Activated CD4-positive, CD25-positive, alpha-beta regulatory T cell treated with anti-CD3 and anti-CD28 coated beads, Interleukin-2, amount 50 U/mL, for 72 hours (primary cell): ENCODE measurements at places on chromosomes 1 and 21.
A peak's percentile ranks its signal among the peaks of the same experiment; 100 is the strongest.

DNA sequence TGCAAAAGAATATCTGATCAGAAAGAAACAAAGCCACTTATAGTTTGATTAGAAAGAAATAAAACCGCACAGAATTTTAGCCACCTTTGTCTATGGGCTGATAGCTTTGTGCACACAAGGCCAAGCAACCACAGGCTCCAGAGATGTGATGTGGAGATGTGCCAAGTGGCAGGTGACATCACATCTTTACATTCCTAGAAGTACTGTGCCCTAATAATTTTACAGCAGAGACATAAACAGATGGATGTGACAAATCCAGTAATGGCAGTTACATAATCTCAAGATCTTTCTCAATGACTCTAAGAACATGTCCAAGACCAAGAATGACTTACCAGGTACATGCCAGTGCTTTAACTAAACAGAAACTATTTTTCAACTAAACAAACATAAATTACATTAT lies 159.5 kb downstream of the LTN1 start:
- DNase-seq, result no peak

DNA sequence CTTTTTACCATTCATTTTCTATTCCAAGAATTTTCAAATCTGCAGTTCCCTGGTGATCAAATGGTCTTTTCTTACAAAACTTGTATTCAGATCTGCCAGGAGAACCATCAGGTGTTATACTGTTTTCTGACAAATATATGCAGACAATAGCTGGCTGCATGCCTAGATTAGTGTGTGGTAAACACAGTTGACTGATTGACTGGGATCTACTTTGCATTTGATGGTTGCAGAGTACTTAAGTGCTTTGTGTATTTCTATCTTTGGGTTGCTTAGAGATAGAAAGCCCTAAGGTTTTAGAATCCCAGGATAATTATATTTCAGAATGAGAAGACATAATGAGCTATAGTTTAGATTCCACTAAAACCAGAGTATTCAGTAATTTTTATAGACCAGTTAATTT lies 102.0 kb upstream of the CHODL start:
- DNase-seq, result no peak

DNA sequence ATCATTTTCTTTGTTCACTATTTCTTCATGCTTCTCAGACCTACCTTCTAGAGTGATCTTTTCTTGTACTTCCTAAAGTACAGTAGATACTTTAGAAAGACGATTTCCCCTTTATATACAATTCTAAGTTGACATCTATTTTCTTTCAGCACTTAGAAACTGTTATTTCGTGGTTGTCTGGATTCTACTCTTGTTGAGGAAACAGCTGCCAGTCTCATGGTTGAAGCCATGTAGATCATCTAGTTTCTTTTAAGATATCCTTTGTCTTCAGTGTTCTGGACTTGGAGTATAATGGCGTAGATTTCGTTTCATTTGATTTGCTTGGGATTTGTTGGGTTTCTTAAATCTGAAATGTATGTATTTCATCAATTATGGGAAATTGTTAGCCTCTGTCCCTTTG lies 67.6 kb downstream of the PKN2 start:
- DNase-seq, result no peak

DNA sequence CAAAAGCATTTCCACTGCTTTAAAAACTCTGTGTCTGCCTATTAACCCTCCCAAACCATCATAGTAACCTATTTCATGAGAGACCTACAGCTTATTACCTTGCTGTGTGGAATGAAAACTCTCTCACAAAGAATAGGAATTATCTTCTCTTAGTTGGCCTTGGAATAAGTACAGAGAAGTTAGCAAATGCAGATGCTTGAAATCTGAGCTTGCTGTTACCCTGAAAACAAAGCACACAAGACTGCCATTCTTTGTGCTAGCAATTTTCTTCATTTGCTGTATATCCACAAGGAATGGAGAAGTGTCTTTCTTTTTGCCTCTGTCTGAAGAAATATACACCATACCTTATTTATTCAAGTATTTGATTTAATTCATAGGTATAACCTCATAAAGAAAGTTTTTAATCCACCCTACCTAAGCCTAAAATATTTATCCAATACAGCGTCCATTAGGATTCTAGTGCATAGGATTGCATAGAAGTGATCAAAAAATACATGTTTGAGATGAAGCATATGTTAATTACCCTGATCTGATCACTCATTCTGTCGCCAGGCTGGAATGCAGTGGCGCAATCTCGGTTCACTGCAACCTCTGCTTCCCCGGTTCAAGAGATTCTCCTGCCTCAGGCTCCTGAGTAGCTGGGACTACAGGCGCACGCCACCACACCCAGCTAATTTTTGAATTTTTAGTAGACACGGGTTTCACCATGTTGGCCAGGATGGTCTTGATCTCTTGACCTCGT lies 451.1 kb downstream of the LTN1 start:
- no peak for DNase-seq

DNA sequence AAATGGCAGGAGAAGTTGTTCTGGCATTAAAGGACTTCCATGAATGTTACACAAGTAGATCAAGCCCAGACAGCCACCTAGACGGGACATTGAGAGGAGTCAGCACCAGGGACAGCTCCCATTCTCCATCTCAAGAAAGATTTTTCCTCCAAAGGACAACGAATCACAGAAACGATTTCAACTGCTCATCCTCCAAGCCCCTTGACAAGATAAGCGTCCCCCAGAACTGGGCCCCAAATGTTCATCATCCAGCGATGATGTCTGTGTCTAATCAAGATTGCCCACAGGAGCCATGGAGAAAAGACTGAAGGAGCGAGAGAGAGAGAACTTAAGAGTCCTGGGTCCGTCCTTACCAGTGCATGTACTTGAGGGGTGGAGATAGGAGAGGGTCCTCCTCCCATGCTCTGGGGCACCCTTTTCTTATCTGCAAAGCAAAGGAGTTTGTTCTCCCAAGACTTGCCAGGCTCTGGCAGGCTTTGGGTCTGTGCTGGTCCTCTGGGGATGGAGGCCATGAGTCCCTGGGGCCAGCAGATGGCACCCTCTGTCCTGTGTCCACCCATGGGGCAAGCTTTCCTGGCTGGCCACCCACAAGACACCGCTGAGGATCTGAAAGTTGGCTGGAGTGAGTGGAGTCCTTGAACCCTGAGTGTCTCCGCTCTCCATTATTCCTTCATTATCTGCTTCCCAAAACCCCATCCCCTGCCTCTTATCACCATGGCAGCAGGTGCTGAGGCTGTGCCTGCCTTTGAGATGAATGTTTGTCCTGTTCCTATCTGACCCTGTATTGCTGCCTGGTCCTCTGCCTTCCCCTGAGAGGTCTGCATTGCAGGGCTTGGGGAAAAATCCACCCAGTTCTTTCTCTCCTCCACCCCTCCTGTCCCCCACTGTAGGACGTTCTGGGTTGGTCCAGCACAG lies 164.6 kb downstream of the ACTL8 start:
- DNase-seq, result no peak

GRCh38 chr21:35050348-35051286 lies 1.5 kb upstream of the RUNX1 start:
- no peak for DNase-seq

GRCh38 chr1:234976861-234977680 lies 151.6 kb downstream of the TOMM20 start:
- DNase-seq, result no peak

GRCh38 chr1:80448081-80448480 lies 1352.7 kb upstream of the ADGRL2 start:
- no peak for DNase-seq

GRCh38 chr1:55658917-55659316 lies 443.8 kb upstream of the USP24 start:
- DNase-seq, result no peak

DNA sequence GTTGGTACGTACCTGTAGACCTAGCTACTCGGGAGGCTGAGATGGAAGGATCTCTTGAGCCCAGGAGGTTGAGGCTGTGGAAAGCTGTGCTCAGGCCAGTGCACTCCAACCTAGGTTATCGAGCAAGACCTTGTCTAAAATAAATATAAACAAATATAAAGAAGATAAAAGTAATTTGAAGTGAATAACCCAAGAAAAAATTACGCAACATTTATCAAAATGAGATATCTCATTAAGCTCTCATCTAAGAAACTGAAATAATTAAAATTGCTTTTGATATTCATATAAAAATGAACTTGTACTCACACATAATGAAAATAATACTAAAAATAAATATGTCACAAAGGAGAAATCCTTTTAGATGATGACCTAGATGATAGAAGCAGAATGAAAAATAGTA lies 647.1 kb upstream of the NCAM2 start:
- no peak for DNase-seq

DNA sequence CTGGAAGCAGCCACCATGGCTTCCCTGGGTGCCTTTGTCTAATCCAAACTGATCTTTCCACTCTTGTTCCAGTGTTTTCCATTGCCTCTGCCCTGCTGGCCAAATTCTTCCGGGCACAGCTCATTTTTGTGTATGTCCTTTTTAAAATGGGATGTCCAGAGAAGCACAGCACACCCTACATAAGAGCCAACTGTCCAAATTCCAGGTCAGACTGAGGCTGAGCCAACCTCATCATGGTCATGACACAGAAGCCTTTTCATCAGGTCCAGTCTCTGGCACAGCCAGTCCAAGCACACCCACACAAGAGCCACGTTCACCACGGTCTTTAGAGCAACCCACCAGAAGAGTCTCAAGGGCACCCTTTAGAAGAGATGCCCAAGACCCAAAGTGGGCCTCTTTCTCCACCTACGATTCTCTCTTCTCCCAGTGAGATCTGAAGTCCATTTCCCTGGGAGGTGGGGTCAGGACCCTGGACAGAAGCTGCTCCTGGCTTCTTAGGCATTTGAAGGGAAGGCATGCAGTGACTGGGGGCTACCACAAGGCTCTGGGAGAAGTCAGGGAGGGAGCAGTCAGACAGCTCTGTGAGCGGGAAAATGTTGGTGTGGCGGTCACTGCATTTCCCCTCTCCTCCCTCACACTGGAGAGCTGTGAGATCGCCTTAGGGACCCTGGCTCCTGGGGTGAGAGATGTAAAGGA lies 53.2 kb downstream of the SYT2 start:
- no peak for DNase-seq

GRCh38 chr21:24829397-24829796 lies 777.9 kb downstream of the MRPL39 start:
- DNase-seq, result no peak

GRCh38 chr1:18928985-18929384 lies 26.6 kb upstream of the ALDH4A1 start:
- no peak for DNase-seq

GRCh38 chr1:233406339-233406960 lies 78.9 kb downstream of the MAP3K21 start:
- DNase-seq, result no peak

- DNase-seq, result no peak
Observed at GRCh38 chr1:151238467-151238739, 16.1 kb upstream of the PSMD4 start.

GRCh38 chr1:58572690-58573089 lies 4.4 kb downstream of the TACSTD2 start:
- no peak for DNase-seq

DNA sequence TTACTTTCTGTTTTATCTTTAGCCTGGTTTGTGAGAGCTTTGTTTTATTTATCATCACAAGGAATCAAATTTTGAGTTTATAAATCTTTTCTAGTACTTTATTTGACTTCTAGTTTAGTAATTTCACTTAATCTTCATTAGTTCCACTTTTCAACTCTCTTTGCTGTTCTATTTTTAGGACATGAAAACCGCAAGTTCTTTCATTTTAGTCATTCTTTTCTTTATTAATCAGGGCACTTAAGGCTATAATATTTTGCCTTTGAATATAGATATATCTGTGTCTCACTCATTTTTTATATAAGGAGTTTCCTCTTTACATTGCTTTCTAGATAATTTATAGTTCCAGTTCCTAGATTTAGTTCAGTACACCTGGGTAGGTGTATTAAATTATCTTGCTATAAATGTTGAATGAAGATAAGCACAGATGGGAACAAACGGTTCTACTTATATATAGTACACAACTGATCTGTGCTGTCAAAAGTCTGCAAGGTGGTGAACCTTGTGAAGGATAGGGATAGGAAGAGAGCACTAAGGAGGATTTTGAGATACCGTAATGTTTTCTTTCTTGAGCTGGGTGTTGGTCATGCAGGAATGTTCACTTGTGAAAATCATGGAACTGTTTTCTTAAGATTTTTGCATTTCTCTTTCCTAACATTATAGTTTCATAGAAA lies 402.3 kb downstream of the RYR2 start:
- no peak for DNase-seq

GRCh38 chr1:195939844-195940243 lies 668.4 kb downstream of the KCNT2 start:
- DNase-seq, result no peak

DNA sequence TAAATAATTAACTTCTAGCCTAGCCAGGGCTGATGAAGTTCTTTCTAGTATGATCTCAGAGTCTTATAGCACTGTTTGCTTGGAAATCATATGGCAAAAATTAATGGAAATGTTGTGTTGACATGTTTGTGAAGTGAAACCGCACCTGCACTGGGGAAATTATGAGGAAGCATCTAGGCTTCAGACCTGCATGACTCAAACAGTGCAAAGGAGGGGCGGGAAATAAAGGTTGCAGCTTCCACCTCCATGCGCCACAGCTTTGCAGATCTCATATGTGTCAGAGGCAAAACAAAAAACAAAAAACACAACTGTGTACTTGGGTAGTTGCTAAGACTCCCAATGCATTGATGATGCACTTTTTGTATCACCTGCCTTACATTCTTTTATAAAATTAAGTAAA lies 1080.6 kb downstream of the PLA2G4A start:
- no peak for DNase-seq

- no peak for DNase-seq
Observed at GRCh38 chr21:28135646-28136045, 857.0 kb downstream of the LTN1 start.

DNA sequence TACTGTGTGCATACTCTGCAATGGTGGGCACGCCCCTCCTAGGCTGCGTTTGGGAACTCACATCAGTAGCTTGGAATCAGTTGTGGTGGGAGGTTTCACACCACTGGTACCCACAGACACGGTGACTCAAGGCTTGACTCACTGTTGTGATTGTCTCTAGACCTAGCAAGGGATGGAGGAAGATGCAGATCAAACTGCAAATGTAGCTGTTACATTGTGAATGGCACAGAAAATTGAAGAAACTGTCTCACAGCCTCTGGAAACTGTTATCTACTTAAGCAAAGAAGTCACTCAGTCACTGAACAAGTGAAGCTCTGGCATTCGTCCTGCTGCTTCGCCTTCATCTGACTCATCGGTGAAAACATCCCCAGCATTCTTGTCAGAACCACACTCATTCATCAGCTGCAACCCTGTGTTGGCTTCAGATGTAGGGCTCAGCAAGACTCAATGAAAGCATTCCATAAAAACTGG lies 59.5 kb downstream of the POFUT2 start:
- DNase-seq, result peak; percentile 49

- no peak for DNase-seq
Observed at GRCh38 chr1:205416322-205416721, 5.5 kb downstream of the LEMD1 start.
